Muscle of back (tissue), 13 donors: ENCODE measurements at places on chromosomes 1 and 21.

DNA sequence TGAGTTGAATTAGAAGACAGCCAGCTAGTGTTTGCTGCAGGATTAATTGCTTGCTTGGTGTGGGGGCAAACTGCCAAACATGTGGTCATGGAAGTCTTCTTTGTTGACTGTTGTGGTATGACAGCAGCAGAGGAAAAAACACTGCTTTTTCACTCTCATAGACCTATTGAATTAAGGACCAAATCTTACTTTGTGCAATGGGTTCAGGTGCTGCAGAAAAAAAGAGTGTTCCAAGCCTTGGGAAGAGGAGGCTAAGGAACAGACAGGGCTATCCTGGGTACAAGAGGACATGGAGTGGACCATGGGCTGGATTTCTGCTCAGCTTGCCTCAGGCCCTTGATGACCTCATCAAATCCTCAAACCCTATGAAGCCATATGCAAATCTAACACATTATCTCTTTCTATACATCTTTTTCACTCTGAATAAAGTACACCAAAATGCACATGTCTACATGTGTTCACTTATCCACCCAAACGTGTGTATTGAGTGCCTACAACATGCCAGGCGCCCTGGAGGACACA, 61.5 kb downstream of the SIPA1L2 start:
- DNase-seq: no peak

GRCh38 chr1:29332204-29332603, 95.9 kb downstream of the PTPRU start:
- DNase-seq: peak; percentile 19

DNA sequence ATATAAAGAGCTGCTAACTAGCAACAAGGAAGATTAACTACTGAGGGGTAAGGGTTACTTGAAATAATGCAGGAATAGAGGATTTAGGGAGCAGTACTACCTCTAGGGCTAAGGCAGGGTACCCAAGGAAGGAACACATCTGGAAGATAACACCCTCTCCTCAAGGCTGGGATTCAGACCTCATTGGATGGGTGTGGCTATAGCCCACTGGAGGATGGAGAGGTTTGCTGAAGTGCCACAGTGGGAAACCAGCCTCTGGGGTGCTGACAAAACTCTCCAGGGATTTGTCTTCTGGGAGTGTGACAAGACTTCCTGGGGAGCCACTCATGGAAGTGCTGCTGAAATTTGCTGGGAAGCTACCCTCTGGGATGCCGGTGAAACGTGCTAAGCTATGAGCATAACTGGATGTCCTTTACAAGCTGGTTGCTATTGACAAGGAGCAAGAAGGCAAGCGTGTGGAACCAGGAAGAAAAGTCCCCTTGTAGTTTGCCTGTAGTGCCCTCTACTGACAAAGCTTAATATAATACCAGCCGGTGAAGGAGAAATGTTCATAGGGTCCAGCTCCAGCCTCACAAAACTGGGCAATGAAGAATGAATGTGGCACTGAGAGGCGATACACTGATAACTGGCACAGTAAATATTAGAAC, 122.8 kb upstream of the USP24 start:
- no peak for DNase-seq

- DNase-seq: no peak
Measured at GRCh38 chr1:34532113-34532512, 222.7 kb upstream of the GJB5 start.

DNA sequence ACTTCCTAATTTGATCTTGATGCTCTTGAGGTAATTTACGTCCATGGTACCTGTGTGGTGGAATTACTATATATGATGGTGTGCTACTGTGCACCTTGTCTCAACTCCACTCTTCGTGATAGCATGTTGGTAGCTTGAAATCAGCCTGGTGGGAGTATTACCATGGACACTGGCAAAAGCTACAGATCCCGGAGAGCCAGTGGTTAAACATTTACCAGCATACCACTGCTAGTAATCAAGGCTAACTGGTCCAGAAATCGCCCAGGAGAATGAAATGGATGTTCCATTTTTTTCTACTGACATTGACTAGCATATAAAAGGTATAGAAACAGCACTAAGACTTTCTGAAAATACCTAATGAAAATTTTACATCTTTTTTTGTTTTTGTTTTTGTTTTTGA, 30.6 kb downstream of the ELK4 start:
- no peak for DNase-seq

- DNase-seq: no peak
Measured at GRCh38 chr1:95535614-95536013, 301.6 kb downstream of the RWDD3 start.

- DNase-seq: no peak
Measured at GRCh38 chr1:84869720-84870119, 23.3 kb downstream of the LPAR3 start.

- no peak for DNase-seq
Measured at GRCh38 chr1:11653861-11654136, 430 bp downstream of the FBXO2 start.

GRCh38 chr1:173253046-173253445, 45.9 kb upstream of the TNFSF4 start:
- no peak for DNase-seq

DNA sequence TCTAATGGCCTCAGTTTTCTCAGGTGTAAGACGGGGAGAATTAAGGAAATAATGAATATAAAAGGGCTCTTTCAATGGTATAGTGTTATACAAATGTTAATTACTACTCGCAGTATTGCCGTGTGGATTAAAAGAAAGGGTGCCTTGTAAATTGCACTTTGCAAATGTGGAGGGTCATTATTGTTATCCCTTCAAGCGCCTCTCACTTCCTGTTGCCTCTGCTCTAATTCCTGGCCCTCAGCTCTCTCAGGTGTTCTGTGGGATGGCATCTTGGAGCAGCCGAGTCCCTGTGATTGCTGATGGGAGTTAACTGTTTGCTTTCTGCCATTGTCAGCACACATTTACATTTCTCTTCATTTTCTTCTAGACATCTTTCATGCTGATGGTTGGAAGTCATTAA, 7.1 kb upstream of the S100A11 start:
- DNase-seq: no peak

- no peak for DNase-seq
Measured at GRCh38 chr1:60875138-60875537, 207.2 kb upstream of the NFIA start.

DNA sequence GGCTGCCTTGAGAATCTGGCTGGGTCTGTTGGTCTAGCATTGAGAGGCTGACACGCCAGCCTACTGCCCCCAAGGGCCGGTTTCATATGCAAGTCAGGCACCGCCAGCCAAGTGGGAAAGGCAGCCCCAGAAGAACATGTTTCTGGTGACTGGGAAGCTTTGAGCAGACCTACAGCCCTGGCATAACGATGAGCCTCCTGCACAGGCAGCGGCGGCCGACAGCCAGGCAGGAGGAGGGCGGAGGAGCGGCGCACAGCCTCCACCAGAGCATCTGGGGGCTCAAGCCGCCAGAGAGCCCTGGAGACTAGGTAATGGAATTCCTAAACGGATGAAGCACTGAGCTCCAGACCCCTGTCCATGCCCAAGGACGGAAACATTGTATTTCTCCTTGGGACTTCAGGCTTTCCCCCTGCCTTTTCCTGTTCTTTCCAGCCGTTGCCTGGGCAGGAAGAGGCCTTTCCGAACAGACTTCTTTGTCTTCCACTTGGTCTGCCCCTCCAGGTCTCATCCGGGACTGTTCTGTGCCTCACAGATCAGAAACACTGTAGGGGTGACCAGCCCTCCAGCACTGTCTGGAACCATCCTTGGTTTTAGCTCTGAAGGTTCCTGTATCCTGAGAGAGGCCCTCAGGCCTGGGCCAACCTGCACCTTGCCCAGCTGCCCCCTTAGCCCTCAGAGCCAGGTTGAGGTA, 59.5 kb downstream of the IRF2BP2 start:
- DNase-seq: no peak

DNA sequence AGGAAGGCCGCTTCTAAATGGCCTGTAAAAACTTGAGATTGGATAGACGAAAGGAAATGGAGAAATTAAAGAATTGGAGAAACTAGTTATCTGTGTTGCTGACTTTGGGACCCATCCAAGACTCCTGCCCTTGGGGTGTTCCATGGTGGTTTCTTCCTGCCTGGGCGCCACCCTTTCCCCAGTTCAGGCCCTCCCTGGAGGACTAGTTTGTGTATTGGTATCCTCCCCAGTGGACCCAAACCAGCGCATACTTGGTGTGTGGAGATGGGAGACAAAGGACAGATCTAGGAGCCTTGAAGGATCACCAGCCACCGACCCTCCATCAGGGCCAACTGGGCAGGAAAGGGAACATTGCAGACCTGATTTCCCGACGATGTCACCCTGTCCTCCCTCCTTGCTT, 7.1 kb downstream of the SPATA46 start:
- DNase-seq: no peak

- no peak for DNase-seq
Measured at GRCh38 chr1:181911715-181912114, 149.8 kb downstream of the ZNF648 start.

DNA sequence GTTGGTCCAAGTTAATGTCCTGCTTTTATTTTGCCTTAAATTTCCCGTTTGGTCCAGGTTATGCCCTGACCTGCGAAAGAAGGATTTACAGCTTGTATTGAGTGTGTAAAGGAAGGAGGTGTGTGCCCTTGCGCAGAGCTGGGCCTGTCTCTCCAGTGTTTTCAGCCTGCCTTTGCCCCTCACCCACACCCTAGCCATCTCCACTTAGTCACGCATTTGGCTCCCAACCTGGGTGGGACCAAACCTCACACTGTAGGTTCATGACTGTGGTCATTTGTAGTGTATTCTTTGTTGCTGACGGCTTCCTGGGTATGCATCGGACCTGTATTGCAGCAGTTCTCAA, 572 bp upstream of the SRSF10 start:
- no peak for DNase-seq

DNA sequence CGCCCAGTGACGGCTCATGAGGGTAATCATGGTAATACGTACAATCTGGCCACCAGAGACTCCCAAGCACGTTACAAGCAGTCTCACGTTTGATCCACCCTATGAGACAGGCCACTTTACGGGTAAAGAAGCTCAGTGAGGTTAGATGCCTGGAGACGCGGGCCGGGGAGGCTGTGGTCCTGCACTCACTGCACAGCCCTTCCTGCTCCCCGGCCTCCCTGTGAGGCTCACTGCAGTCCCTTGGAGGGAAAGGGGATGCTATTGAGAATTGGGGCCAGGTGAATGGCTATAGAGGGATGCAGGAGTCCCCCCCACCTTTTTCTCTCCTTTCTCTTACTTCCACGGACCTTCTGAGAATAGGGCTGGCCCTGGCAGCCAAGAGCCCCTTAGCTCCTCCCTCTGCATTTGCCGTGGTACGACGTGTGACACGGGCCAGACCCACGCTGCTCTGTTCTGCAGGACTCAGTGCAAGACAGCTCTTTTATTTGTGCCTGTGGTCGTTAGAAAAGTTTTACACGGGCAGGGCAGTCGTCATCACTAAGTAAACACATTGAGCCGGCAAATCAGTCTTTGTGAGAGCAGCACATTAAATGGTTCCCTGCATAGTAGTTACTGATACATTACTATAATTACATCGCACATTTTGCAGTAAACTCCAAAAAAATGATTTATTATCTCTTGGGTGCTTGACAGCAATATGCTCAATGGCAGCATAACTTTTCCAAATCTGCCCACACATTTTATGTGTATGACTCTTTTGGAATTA, 18.8 kb downstream of the KIF26B start:
- no peak for DNase-seq

GRCh38 chr1:108718927-108719655, 6.4 kb downstream of the FNDC7 start:
- no peak for DNase-seq

DNA sequence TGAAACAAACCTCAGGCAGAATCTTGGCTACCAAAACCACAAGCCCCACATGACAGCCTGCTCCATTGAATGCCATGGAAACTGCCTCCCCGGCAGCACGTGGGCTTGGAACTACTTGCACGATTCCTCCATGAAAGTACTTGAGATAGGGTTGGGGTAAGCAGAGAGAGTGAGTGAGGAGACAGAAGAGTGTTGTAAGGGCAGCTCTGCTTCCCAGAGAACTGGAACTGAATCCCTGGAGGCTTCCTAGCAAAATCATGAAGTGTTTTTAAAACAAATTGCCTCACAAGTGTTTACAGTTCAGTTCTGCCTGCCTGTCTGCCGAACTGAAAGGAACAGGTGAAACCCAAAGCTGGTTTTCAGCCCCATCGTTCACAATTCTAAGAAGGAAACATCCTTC, 35.3 kb upstream of the DNASE2B start:
- no peak for DNase-seq

DNA sequence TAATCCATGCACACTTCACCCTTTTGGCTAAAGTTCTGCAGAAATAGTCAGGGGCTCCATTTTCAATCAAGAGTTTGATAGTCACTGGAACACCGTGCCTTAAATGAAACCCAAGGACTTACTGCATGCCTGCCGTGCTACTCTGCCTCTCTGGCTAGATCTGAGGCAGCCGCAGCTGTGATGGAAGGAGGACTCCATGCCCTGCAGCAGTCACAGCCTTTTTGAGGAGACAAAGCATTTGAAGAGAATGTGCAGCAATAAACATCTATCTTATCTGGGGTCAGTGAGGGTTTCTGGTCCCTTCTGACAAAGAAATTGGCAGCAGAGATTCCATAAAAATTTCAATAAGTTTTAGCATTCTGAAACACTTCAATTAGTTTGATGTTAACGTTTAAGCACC, 78.0 kb downstream of the BCAR3 start:
- no peak for DNase-seq

DNA sequence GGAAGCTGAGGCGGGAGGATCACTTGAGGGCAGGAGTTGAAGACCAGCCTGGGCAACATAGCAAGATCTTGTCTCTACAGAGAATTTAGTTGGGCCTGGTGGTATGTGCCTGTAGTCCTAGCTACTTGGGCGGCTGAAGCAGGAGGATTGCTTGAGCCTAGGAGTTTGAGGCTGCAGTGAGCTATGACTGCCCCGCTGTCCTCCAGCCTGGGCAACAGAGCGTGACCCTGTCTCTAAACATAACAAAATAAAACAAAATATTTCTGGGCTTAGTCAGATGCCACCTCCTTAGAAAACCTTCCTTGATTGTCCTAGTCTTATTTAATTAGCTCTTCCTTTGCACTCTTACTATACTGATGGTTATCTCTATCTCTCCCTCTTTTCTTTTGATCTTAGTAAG, 8.5 kb downstream of the TGFB2 start:
- DNase-seq: no peak

DNA sequence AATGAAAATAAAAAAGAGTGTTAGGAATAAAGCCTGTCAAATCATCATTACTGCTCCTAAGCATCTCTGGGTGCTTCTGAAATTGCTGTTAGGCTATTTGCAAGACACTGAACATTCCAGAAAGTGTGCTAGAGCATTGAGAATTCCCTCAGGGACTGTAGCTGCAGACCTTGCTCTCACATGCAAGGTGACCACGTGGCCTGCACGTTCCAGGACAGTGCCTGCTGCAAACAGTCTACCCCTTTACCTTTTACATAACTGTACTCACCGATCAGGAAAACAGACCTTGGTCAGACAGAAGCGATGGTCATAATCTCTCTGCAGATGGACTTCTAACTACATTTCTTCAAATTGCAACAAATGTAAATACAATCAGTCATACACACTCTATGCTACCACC, 164.5 kb downstream of the PSMG1 start:
- no peak for DNase-seq

- no peak for DNase-seq
Measured at GRCh38 chr21:35783721-35784120, 276.6 kb downstream of the SETD4 start.

GRCh38 chr1:154490317-154490716, 11.7 kb upstream of the TDRD10 start:
- DNase-seq: no peak

GRCh38 chr1:51628715-51629590, 12.1 kb downstream of the OSBPL9 start:
- DNase-seq: no peak

GRCh38 chr21:45981151-45982091, at the start of gene COL6A1:
TSS of gene COL6A1 (plus strand) at chr21:45981770. CDS start at chr21:45981851, 81 bp downstream.
- DNase-seq: peak; percentile 89
